ENCODE measurements at places on chromosomes 6 and 20.

- no peak for DNase-seq
Observed at GRCh38 chr6:66184091-66184490, 477.1 kb upstream of the EYS start.

- DNase-seq, result no peak
Observed at GRCh38 chr6:107676042-107676441, 148.1 kb downstream of the SCML4 start.

- DNase-seq, result no peak
Observed at GRCh38 chr20:62900692-62901584, 25.4 kb downstream of the DIDO1 start.

- no peak for DNase-seq
Observed at GRCh38 chr20:21156266-21156665, 30.4 kb downstream of the KIZ start.

- DNase-seq, result no peak
Observed at GRCh38 chr6:169780571-169781091, 29.2 kb downstream of the ERMARD start.

- no peak for DNase-seq
Observed at GRCh38 chr6:129498950-129499842, 210.8 kb downstream of the ARHGAP18 start.

DNA sequence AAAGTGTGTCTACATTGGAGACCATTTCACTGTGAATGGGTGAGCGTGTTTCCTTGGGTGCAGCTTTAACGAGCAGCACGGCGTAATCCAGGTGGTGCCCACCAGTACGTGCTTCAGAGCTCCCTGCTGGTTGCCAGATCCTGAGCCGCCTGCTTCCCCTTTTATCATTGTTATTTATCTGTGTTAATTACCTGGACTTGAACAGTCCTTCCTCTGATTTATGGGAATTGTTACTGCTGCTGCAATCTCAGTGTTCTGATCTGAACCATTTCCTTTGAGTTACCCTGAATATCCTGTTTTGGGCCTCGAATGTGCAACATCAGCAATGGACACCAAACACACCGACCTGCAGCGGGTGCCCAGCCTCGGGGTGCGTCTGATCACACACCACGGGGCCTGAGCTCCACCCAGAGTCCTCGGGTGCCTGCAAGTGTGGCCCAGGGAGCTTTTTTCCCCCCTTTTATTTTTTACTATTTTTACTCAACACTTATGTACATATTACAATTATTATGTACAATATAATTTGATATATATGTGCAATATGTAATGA is 81.3 kb downstream of the RPP40 start:
- DNase-seq, result no peak

GRCh38 chr6:33540768-33541167 is 39.3 kb downstream of the BAK1 start:
- DNase-seq, result no peak

- no peak for DNase-seq
Observed at GRCh38 chr6:153591159-153591558, 447.9 kb upstream of the OPRM1 start.

GRCh38 chr6:49299279-49299678 is 163.8 kb downstream of the MMUT start:
- DNase-seq, result no peak

DNA sequence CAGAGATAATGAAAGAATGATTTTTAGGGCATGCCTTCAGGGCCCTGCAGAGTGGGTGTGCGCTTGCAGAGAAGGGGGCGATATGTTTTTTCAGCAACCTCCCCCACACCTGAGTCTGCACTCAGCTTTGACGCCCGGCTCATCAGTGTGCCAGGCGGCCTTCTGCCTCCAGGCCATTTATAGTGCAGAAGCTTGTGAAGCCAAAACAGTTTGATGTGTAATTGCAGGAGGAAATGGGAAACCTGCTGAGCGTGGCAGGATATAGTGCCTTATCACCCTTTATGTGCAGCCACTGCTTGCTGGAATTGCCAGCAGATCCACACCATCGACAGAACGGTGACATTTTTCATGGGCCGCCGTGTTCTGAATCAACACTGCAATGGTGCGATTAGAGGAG is 178.2 kb downstream of the CDH4 start:
- no peak for DNase-seq

DNA sequence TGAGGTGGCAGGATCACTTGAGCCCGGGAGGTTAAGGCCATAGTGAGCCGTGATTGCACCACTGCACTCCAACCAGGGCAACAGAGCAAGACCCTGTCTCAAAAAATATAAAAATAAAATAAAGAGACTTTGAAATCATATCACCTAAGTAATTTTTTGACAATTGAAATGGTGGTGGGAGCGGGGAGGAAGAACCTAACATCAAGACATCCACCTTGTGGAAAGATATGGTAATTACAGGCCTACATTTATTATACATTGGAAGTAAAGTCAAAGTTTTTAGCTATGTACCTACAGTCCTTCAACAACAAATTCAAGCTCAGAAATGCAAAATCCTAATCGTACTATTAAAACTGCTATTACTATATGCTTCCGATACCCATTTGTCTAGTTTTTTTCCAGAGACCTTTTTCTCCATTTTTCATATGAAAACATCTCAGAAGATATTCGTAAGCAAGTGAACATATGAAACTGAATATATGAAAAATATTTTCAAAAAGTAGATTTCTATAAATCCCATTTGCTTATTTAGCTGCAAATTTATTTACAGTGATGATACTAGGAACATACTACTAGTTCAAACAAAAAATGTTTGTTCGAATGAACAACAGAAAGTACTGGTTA is 83.3 kb downstream of the SYCP2 start:
- DNase-seq, result peak; percentile 9

DNA sequence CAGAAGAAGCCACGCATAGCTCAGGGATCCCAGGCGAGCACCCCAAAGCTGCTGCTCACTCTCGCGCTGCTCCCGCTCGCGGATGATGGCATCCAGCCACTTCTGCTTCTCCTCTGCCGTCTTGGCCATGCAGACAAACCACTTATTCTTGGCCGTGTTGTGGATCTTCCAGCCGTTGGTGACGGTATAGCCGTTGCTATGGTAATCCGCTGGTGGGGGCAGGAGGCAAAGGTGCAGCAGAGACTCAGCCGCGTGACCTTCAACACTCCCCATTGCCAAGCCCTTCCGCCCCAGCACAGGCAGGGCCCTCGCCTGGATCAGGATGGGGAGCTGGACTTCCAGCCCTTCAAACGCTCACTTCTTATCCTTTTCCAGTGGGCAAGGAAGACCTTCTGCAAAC is 136.9 kb downstream of the PREX1 start:
- DNase-seq, result no peak

- DNase-seq, result no peak
Observed at GRCh38 chr6:42212442-42212841, 5.2 kb downstream of the MRPS10 start.

DNA sequence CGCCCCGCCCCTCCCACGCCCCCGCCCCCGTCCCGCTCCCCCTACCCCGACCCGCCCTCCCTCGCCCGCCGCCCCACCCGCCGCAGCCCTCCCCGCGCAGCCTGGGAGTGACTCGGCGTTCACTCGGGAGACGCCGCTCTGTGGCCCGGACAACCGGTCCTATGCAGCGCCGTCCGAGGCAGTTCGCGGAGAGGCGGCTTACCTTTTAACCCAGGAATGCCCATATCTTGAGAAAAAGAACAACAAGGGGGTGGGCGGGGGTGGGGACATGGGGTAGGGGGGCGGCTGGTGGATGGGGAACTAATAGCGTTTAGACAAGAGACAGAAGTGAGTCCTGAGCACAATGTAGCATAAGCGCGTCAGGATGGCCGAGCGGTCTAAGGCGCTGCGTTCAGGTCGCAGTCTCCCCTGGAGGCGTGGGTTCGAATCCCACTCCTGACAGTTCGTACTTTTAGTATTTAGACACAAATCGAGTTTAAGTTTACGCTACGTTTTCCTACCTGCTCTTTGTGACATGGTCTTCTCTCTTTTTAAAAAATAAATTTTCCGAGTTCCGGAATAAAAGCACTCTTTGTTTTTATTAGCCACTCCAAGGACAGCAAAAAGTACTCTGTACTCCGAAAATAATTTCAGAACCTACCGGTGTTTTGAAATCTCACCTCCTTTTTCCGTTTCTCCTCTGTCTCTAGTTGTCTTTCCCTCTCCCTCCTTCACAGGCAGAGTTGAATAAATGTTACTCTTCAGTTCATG is 17.1 kb upstream of the HMGN4 start:
- peak; percentile 78 for DNase-seq

GRCh38 chr6:41013466-41014153 is 25.4 kb downstream of the UNC5CL start:
- no peak for DNase-seq

DNA sequence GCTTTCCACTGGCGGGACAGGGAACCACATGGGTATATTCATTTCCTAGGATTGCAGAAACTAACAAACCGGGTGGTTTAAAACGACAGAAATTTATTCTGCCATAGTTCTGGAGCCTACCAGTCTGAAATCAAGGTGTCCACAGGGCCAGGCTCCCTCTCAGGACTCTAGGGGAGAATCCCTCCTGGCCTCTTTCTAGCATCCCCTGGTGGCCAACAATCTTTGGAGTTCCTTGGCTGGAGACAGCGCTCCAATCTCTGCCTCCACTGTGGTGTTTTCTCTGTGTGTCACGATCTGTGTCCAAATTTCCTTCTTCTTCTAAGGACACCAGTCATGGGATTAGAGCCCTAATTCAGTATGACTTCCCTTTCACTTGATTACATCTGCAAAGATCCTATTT is 95.0 kb downstream of the SCML4 start:
- no peak for DNase-seq

DNA sequence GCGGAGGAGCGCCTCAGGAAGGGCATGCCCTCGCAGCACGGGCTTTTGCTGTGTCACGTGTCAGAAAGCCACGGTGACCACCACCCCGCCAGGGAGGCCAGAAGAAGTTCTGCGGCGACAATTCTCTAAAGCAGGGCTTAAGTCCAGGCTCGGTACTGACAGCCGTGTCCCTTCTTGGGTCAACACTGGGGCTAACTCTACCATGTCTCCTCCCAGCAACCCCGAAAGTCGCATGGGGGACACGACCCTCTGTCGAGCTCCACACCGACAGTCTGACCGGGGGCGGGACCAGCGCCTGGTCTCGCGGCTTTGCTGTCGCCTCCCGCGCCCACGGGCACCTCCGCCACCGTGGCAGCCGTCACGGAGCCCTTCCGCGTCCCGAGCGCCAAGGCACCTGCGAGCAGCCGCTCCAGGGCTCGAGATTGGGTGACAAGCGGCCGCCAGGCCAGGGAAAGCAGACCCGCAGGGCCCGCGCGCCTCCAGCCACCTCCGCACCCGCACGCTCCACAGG is 534 bp downstream of the NANP start:
- no peak for DNase-seq

- DNase-seq, result no peak
Observed at GRCh38 chr20:44600758-44601201, 18.4 kb downstream of the PKIG start.

GRCh38 chr20:58775371-58775770 is 75.3 kb downstream of the GNAS-AS1 start:
- DNase-seq, result no peak

DNA sequence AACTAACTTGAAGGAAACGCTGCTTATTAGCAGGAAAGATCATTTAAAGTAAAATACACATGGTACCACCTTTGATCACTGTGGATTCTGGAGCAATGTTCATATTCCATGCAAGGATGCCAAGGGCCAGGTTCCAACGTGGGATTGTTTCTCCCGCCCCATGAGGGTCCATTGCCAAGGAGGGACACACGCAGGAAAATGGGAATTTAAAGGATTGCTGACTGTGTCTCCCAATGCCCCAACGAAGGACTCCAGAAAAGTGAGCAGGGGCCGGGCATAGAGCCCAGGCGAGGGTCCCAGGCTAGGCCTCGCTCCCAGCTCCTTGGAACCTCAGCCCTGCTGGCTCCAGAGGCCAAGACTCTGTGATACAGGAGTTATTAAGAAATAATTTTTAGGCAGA is 111.2 kb downstream of the DACT2 start:
- no peak for DNase-seq

DNA sequence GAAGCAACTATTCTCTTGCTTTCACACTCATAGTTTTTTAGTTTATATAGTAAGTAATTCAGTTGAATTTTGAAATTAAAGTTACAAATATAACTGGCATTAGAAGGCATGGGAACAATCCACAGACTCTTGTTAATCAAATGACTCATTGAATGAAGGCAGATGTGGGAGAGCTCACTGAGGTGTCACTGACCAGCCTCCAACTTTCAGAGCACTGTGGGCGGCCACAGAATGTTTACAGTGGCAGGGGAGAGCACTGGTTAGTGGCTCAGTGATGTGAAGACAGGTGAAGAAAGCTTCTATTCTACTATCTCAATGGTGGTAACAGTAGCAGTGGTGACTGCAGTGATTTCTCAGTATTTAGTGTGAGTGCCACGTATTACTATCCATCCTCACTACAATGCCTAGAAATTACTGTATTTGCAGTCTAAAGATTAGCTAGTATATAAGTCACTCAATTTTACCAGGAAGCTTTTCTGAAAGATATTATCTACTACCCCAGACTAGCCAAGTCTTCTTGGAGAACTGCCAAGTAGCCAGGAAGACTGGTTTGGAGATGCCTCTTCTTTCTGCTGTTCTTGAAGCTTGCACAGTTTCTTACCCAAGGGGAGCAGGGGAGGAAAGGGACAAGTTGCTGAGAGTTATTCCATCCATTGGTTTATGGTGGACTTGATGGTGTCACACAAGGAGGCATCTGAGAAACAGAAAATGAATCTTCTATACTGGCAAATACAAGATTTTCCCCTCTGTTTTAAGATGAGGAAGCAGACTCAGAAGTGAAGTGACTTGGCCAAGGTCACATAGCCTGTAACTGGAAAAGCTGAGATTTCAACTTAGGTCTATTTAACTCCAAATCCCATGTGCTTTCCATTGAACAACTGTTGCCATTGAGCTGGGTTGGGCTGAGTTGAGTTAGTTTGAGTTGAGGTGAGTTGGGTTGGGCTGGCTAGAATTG is 231.2 kb downstream of the ANKRD60 start:
- no peak for DNase-seq

DNA sequence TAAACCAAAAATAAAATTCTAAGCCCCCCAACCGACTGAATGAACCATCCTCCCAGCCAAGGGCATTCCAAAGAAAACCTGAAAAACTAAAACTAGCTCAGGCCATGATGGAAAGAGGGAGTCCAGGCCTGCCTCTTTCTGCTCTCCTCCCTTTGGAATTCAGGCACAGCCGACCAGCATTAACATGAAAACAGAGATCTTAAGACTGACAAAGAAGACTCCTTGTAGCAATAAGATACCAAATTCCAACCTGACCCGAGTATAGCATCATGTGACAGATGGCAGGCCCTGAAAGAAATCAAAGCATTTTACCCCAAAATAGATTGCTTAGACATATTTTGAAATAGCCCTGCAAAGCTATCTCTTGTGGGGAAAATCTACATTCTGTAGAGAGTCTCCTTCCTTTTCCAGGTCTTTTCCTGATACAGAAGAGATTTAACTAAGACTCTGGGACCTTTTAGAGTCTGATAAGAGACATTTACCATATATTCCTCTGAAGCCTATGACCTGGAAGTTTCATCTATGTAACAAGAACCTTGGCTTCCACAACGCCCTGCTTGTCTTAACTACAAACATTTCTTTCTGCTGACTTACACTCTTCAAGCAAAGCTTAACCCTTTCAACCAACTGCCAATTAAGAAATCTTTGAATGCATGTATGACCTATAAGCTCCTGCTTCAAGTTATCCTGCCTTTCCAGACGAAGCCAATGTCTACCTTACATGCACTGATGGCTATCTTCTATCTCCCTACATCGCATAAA is 22.2 kb upstream of the TXLNB start:
- no peak for DNase-seq

GRCh38 chr6:50873167-50873566 is 54.5 kb downstream of the TFAP2B start:
- DNase-seq, result no peak
